Skeletal muscle tissue (tissue), 5 donors: ENCODE measurements at places on chromosomes 12 and 14. TPM values are rescaled to one million over a fixed set of nuclear protein-coding genes. Genes with fewer than 3 reads are reported as not detected.

The AICDA gene
- total RNA-seq: not detected

The ZNF384 gene
- 8.4 TPM for total RNA-seq

The ANO6 gene
- total RNA-seq: 50.6 TPM

The DNAL1 gene
- 5.2 TPM for total RNA-seq

The GPR65 gene
- 0.52 TPM for total RNA-seq

The SETD1B gene
- 2.1 TPM for total RNA-seq

The TRAF3 gene
- 5.7 TPM for total RNA-seq

The GUCY2C gene
- total RNA-seq: not detected

The ADAM20 gene
- total RNA-seq: 2.1 TPM

The LRRC10 gene
- 0.52 TPM for total RNA-seq

The AMDHD1 gene
- under 0.01 TPM for total RNA-seq

The AGAP2 gene
- 2.1 TPM for total RNA-seq

The MYH7 gene
- total RNA-seq: 426 TPM

The BICD1 gene
- 7.8 TPM for total RNA-seq

The OSBPL8 gene
- 22.4 TPM for total RNA-seq

The ALDH2 gene
- 5.7 TPM for total RNA-seq

The NRL gene
- 2.1 TPM for total RNA-seq

The RNASE7 gene
- total RNA-seq: not detected

The NGB gene
- total RNA-seq: not detected

The SERPINA9 gene
- not detected for total RNA-seq

The OR10G2 gene
- total RNA-seq: not detected

The ANKS1B gene
- total RNA-seq: 10.4 TPM

The PLA2G1B gene
- not detected for total RNA-seq

The TMEM119 gene
- total RNA-seq: 37.1 TPM

The CCDC38 gene
- total RNA-seq: not detected

The PLBD1 gene
- total RNA-seq: 24.0 TPM

The DEPDC4 gene
- 1.0 TPM for total RNA-seq

The TAS2R9 gene
- total RNA-seq: 0.52 TPM

The FGF6 gene
- total RNA-seq: 16.2 TPM

The PTGER2 gene
- total RNA-seq: 1.6 TPM

The TSPAN19 gene
- total RNA-seq: not detected

The PLXNC1 gene
- total RNA-seq: 17.2 TPM

The TAS2R42 gene
- total RNA-seq: not detected

The RPL36AL gene
- 243 TPM for total RNA-seq

The COX6A1 gene
- total RNA-seq: 231 TPM

The SVOP gene
- under 0.01 TPM for total RNA-seq

The YY1 gene
- total RNA-seq: 39.7 TPM

The ANKRD33 gene
- not detected for total RNA-seq

The KCNC2 gene
- 0.52 TPM for total RNA-seq

The BIN2 gene
- 3.1 TPM for total RNA-seq

The KRT80 gene
- 0.52 TPM for total RNA-seq

The CRIP1 gene
- 5.2 TPM for total RNA-seq

The RBMS2 gene
- 12.5 TPM for total RNA-seq

The CCDC175 gene
- total RNA-seq: not detected

The TAS2R10 gene
- total RNA-seq: 2.1 TPM

The ZNF641 gene
- total RNA-seq: 16.7 TPM

The KERA gene
- total RNA-seq: 56.4 TPM

The CLEC4E gene
- not detected for total RNA-seq
